ENCODE measurements at places on chromosomes 12 and 14. TPM values are rescaled to one million over a fixed set of nuclear protein-coding genes. Genes with fewer than 3 reads are reported as not detected.

DNA sequence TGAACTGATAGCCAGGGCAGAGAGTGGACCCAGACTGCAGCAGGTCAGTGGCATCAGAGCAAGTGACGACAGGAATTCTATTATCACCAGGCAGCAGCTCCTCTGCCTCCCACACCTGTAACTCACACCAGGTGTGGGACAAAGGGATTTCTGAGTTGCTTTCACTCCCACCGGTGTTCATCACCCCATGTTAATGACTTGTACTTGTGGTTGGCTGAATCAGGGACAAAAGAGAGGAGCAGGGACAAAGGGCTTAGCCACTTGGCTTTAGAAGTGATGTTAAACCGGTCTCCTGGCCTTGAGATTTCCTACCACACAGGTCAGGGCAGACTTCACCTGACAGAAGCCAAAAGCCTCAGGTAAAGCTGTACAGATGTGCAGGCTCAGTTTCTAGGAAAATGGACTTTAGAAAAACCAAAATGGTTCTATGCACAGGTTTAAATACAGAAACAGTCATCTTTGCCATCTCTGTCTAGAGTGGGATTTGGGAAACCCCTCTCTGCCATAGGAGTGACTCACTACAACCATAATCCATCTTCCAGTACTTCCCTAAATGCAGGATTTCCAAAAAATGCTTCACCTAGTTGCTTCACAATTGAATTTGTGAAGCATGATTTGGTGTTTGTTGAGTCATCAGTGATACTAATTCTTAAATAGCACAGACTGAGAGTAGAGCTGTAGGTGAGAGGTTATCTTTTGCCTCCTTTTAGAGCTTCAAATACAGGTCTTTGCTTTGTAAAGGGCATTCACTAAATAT, 158.5 kb downstream of the PRKCH start:
- H3K27me3 ChIP-seq = no peaks in the 10 kb centered on the region
- no peaks in the 10 kb centered on the region for H3K36me3 ChIP-seq
- H3K4me3 ChIP-seq = no peak overlapping the region
- H3K27ac ChIP-seq = peak overlapping the region; percentile 69
- DNase-seq = no peak
- H3K4me1 ChIP-seq = peaks cover 17% of the 10 kb centered on the region

DNA sequence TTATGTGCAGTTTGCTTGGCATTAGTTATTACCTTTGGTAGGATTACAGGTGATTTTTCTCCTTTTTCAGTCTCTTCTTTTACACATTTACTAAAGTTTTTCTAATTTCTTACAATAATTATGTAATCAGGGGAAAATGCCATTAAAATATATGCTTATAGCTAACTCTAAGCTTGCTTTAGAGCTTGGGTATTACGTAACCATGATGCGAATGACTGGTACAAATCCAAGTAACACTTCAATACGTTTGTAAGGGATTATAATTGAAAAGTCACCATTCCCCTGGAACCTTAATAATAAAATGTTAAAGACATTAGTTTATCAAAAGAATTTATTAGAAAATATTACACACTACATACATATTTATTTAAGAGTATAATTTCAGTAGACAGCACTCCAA, 71.6 kb downstream of the SCAF11 start:
- no peaks in the 10 kb centered on the region for H3K4me1 ChIP-seq
- H3K27me3 ChIP-seq = no peaks in the 10 kb centered on the region
- DNase-seq = no peak
- no peak overlapping the region for H3K27ac ChIP-seq
- no peak overlapping the region for H3K4me3 ChIP-seq
- H3K36me3 ChIP-seq = peaks cover 47% of the 10 kb centered on the region

- no peaks in the 10 kb centered on the region for H3K27me3 ChIP-seq
- no peaks in the 10 kb centered on the region for H3K36me3 ChIP-seq
- no peak for DNase-seq
- no peaks in the 10 kb centered on the region for H3K4me1 ChIP-seq
Observed at GRCh38 chr14:96215452-96216244, 11.0 kb downstream of the BDKRB2 start.

GRCh38 chr14:82759656-82760055, 1226.0 kb upstream of the SEL1L start:
- no peaks in the 10 kb centered on the region for H3K27me3 ChIP-seq
- no peaks in the 10 kb centered on the region for H3K36me3 ChIP-seq
- no peak overlapping the region for H3K4me3 ChIP-seq
- no peaks in the 10 kb centered on the region for H3K4me1 ChIP-seq

GRCh38 chr12:48868451-48868850, 2.8 kb upstream of the RND1 start:
- peaks cover 5% of the 10 kb centered on the region for H3K4me1 ChIP-seq
- no peaks in the 10 kb centered on the region for H3K27me3 ChIP-seq
- no peak overlapping the region for H3K4me3 ChIP-seq
- no peak overlapping the region for H3K27ac ChIP-seq
- DNase-seq = no peak

DNA sequence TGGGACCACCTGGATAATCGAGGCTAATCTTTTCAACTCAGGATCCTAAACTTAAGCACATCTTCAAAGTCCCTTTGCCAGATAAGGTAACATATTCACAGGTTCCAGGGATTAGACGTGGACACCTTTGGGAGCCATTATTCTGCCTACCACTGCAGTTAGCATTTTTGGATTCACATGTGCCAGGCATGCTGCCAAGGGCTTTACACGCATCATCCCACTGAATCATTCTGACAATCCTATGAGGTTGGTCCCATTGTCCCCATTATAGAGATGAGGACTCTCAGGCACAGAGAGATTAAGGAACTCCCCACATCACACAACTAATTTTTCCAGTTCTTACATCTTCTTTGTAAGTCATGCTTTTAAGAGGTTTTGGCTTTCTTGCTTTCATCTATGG, 34.5 kb downstream of the RTN1 start:
- H3K36me3 ChIP-seq = no peaks in the 10 kb centered on the region
- no peak overlapping the region for H3K4me3 ChIP-seq
- H3K27me3 ChIP-seq = no peaks in the 10 kb centered on the region
- H3K27ac ChIP-seq = no peak overlapping the region
- no peaks in the 10 kb centered on the region for H3K4me1 ChIP-seq

GRCh38 chr14:80110721-80111120, 100.6 kb downstream of the DIO2 start:
- no peaks in the 10 kb centered on the region for H3K27me3 ChIP-seq
- no peak for DNase-seq
- H3K4me1 ChIP-seq = no peaks in the 10 kb centered on the region

DNA sequence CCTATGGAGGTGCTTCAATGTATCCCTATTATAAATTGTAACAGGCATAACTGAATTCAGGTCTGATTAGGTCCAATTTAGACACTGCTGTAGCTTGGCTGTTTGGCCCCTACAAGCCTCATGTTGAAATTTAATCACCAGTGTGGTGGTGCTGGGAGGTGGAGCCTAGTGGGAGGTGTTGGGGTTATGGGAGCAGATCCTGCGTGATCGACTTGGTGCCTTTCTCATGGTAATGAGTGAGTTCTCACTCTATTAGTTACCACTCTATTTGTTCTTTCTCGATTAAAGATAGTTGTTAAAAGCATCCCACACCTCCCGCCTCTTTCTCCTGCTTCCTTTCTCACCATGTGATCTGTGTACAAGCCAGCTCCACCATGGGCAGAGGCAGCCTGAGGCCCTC, 122.1 kb downstream of the FOXA1 start:
- DNase-seq = no peak
- no peaks in the 10 kb centered on the region for H3K4me1 ChIP-seq
- H3K27ac ChIP-seq = no peak overlapping the region
- H3K27me3 ChIP-seq = no peaks in the 10 kb centered on the region
- no peak overlapping the region for H3K4me3 ChIP-seq

DNA sequence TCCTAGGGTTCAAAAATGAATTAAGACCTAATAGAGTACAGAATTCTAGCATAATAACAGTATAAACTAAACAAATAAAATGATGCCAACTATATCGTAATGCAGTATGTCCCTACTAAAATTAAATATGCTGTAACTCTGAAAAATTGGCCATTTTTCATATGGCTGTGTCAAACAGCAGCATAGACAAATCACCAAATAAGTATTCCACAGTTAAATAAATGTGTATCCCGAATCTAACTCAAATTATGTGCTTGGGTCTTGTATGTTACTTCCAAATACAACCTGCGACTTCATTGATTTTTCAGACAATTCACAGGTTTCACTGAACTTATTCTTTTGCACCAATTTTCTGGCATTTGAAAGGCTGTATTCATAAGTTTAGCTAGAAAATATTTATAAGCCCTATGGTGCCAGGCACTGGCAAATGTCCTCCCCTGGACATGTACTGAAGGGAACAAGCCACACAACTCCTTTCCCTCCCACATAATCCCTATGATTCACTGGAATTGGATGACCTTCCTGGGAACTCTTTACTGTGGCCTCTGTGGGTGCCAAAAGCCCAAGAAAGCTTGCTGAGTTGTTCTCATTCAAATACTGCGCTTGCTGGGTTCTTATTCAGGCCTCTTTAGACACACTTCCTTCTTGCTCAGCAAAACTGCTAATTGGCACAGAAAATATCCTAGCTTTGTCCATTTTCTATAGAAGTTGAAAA, 108.8 kb downstream of the KITLG start:
- no peaks in the 10 kb centered on the region for H3K27me3 ChIP-seq
- H3K4me1 ChIP-seq = peaks cover 9% of the 10 kb centered on the region
- DNase-seq = no peak
- no peaks in the 10 kb centered on the region for H3K36me3 ChIP-seq
- no peak overlapping the region for H3K27ac ChIP-seq
- H3K4me3 ChIP-seq = no peak overlapping the region

DNA sequence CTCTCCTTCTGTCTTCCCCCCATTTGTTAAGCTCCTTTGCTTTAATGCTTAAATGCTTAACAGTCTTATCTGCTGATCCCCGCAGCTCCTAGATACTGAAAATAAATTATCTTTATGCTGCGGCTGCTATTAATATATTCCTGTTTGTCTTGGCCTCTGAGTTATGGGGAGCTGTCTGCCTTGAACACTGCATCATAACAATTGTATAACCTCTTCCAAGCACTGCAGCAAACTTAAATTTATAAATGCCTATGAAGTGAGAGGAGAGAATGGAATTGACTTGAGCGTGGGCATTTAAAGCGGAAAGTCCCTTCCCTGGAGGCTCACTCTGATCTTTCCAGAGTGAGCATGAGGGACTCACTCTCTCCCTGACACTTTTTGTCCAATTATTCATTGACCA, 23.1 kb upstream of the DCP1B start:
- H3K36me3 ChIP-seq = no peaks in the 10 kb centered on the region
- DNase-seq = no peak
- H3K4me3 ChIP-seq = no peak overlapping the region

DNA sequence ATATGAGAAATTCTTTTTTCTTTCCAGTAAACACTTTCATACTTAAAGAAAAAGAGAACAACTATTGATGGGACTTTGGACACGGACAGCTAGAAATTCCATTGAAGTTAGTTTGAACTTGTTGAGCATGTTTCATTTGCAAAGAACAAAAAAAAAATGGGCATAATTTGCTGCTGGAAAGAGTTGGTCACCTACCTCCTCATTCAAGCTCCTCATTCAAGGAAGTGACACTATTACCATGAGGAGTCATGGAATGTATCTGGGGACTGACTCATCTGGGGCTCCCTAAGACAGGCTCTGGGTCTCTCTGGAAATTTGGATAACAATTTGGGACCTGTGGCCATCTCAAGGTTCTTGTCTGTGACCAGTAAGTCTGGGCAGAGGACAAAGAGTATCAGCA, 50.4 kb downstream of the KICS2 start:
- H3K36me3 ChIP-seq = no peaks in the 10 kb centered on the region
- no peak overlapping the region for H3K27ac ChIP-seq
- no peak for DNase-seq
- H3K4me1 ChIP-seq = no peaks in the 10 kb centered on the region

DNA sequence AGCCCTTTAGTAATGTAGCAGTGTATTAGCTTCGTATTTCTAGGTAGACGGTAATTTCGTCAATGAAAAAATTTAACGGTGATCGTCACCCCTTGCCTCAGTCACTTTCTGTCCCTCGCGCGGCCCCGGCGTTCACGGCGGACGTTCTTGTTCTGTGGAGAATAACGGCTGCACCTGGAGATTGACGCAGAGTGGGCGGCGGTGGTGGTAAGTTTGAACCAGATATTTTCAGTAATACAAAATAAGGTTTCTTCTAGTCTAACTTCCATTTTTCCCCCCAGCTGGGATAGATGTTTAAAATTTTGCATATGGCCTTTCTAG, 341 bp downstream of the ZNF10 start:
- H3K27me3 ChIP-seq = no peaks in the 10 kb centered on the region
- peak; percentile 15 for DNase-seq
- peak overlapping the region; percentile 89 for H3K4me3 ChIP-seq
- peaks cover 9% of the 10 kb centered on the region for H3K4me1 ChIP-seq
- peaks cover 71% of the 10 kb centered on the region for H3K36me3 ChIP-seq
- H3K27ac ChIP-seq = peak overlapping the region; percentile 88

DNA sequence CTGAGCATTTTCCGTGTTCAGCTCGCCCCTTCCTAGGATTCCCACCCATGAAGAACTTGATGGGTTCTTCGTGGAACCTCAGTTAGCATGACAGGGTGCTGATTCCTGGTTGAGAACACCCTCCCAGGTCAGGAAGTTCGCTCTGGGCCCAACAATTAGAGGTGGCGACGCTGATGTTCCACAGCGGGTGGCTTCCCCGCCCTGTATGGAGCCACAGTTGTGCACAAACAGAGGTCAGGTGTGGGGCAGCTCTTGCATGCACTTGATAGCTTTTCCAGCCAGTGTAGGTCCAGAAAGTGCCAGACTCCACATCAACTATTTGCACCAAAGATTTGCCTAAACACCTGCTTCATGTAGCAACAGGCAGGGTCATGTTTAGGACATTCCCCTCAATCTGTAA, 788.2 kb downstream of the MED13L start:
- no peak for DNase-seq
- H3K4me3 ChIP-seq = no peak overlapping the region
- H3K4me1 ChIP-seq = no peaks in the 10 kb centered on the region

DNA sequence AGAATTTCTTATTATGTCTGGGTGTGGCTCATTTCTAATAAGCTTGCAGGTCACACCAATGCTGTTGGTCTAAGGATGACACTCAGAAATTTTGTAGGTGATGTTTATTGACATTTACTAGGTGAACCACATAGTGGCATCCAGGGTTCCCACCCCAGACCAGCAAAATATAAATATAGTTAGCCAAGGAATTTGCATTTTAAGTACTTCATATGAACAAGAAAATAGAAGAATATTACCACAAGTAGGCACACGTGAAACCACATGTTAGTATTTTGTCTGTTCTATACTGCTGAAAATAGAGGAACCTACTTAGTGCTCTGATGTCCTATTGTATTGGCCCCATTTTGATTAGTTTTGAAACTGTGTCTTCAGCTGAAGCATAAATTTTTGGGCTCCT, 71.1 kb downstream of the USP15 start:
- no peak overlapping the region for H3K27ac ChIP-seq
- H3K4me1 ChIP-seq = peaks cover 13% of the 10 kb centered on the region
- H3K4me3 ChIP-seq = no peak overlapping the region

- peaks cover 49% of the 10 kb centered on the region for H3K4me1 ChIP-seq
Observed at GRCh38 chr12:29581631-29582030, 84.1 kb upstream of the OVCH1 start.

GRCh38 chr12:41970744-41971143, 173.9 kb downstream of the GXYLT1 start:
- H3K4me1 ChIP-seq = no peaks in the 10 kb centered on the region
- DNase-seq = no peak
- no peaks in the 10 kb centered on the region for H3K27me3 ChIP-seq
- H3K4me3 ChIP-seq = no peak overlapping the region
- H3K36me3 ChIP-seq = no peaks in the 10 kb centered on the region
- H3K27ac ChIP-seq = no peak overlapping the region

Gene CD27
- not detected for total RNA-seq

Gene KCNMB4
- total RNA-seq = 1.4 TPM

Gene MMP14
- 29.7 TPM for total RNA-seq

Gene SLC5A8
- total RNA-seq = not detected

Gene GPR137C
- total RNA-seq = 0.42 TPM

Gene SRRM4
- not detected for total RNA-seq

Gene RPS6KL1
- 19.4 TPM for total RNA-seq

Gene BICDL1
- 1.4 TPM for total RNA-seq
